ENCODE measurements at places on chromosomes 3 and 15.
A peak's percentile ranks its signal among the peaks of the same experiment; 100 is the strongest.

- H3K27me3 ChIP-seq = no peaks in the 10 kb centered on the region
- H3K4me1 ChIP-seq = peaks cover 44% of the 10 kb centered on the region
- DNase-seq = no peak
- H3K27ac ChIP-seq = peak overlapping the region; percentile 100
Measured at GRCh38 chr3:186782542-186783057, 777 bp upstream of the EIF4A2 start.

DNA sequence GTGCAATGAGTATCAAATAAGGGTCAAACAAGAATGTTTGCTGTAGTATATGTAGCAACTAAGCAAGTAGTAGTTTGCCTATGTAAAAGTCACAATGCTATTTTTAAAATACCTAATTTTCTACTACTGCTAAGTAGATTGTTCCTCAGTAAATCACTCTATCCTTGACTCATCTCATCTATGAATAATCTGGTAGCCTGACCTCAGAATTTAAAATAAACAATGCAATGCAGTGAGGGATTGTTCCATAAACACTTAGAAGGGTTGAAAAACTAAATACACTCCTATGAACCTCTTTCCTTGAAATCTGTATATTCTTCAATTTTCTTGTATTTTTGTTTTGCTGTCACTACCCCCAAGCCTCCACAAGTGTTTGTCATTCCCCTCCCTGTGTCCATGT, 253.3 kb downstream of the TBC1D5 start:
- no peak overlapping the region for H3K27ac ChIP-seq
- H3K36me3 ChIP-seq = peaks cover 4% of the 10 kb centered on the region
- H3K27me3 ChIP-seq = no peaks in the 10 kb centered on the region
- H3K4me3 ChIP-seq = no peak overlapping the region

- DNase-seq = no peak
- H3K36me3 ChIP-seq = peaks cover 6% of the 10 kb centered on the region
- H3K27ac ChIP-seq = no peak overlapping the region
Measured at GRCh38 chr3:119408243-119408950, 55.0 kb downstream of the TMEM39A start.

DNA sequence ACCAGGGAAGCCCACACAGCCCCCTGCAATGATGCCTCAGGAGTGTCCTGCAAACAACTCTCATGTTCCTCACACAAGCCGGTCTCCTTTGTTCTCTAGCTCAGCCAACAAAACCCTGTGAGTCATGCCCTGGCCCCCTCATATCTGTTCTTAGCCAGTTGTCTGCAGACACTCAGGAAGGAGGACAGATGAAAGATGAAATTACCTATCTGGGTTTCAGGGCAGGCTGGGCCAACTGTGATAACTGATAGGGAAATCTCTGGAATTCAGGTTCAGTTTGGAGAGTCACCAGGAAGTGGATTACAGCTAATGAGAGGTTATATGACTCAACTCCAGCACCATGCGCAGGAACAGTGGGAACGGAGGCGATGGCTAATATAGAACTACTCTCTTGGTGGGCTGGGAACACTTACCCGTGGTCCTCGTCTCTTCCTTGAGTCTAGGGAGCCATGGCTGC, 352.0 kb upstream of the ADAMTS9 start:
- H3K27ac ChIP-seq = no peak overlapping the region
- H3K4me3 ChIP-seq = no peak overlapping the region
- H3K27me3 ChIP-seq = no peaks in the 10 kb centered on the region
- no peaks in the 10 kb centered on the region for H3K4me1 ChIP-seq
- DNase-seq = no peak

DNA sequence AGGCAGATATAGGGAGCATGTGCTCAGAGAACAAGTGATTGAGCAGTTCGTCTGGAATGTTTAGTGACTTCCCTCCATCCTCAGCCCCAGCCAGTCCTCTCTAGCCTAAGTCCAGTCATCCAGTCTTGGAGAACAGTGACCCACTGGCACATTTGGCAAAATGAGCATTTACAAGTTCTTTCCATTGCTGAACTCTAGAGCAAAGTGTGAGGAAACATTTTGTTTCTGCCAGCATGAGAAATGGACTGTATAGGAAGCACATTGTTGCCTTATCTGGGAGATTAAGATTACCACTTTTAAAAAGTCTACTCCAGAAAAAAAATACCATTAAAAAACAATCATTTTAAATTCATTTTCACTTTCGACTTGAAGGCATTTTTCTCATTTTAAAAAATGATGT, 353.6 kb downstream of the SHQ1 start:
- no peak overlapping the region for H3K4me3 ChIP-seq
- no peaks in the 10 kb centered on the region for H3K27me3 ChIP-seq
- no peaks in the 10 kb centered on the region for H3K4me1 ChIP-seq
- H3K36me3 ChIP-seq = no peaks in the 10 kb centered on the region

- DNase-seq = no peak
- no peak overlapping the region for H3K4me3 ChIP-seq
- no peaks in the 10 kb centered on the region for H3K27me3 ChIP-seq
- no peak overlapping the region for H3K27ac ChIP-seq
- no peaks in the 10 kb centered on the region for H3K36me3 ChIP-seq
Measured at GRCh38 chr3:117606866-117607265, 897.3 kb downstream of the TUSC7 start.

DNA sequence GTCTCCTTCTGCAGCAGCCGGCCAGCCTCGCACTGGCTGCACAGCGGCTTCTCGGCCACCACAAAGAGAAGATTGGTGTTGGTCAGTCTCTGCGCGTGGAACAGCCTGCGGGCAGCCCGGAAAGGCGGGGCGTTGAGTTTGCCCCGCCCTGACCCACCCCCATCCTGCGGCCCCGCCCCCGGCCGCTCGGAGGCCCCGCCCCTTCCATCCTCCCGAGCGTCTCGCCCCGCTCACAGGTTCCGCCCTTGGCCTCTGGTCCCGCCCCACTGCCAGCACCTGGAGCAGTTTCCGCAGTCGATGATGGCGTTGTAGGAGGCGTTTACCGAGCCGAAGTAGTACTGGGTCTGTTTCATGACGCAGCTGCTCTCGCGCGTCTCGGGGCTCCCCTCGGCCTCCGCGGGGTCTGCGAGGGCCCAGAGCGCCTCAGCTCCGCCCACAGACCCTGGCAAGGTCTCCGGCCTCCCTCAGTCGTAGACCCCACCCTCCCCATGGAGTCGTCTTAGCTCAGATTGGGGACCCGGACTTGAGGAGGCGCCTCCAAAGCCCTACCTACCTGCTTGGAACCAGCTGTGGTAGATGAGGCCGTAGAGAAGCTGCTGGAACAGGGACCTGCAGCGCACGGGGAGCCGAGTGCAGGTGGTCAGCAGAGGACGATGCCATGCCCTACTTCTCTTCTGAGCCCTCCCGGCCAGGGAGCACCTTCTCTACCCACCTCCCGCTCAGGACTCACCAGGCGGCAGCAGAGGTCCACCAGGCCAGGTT, 5.9 kb upstream of the TMEM115 start:
- peaks cover 14% of the 10 kb centered on the region for H3K4me1 ChIP-seq
- H3K36me3 ChIP-seq = no peaks in the 10 kb centered on the region
- H3K27ac ChIP-seq = peak overlapping the region; percentile 95
- H3K27me3 ChIP-seq = no peaks in the 10 kb centered on the region

- H3K27ac ChIP-seq = peak overlapping the region; percentile 49
- no peak for DNase-seq
- peak overlapping the region; percentile 5 for H3K4me3 ChIP-seq
- H3K36me3 ChIP-seq = no peaks in the 10 kb centered on the region
- no peaks in the 10 kb centered on the region for H3K4me1 ChIP-seq
- peaks cover 14% of the 10 kb centered on the region for H3K27me3 ChIP-seq
Measured at GRCh38 chr3:18111796-18112232, 313.3 kb downstream of the SATB1 start.

GRCh38 chr3:48397767-48398681, 26.0 kb downstream of the FBXW12 start:
- H3K4me3 ChIP-seq = no peak overlapping the region
- H3K27ac ChIP-seq = no peak overlapping the region
- H3K27me3 ChIP-seq = peaks cover 49% of the 10 kb centered on the region
- peaks cover 4% of the 10 kb centered on the region for H3K36me3 ChIP-seq

DNA sequence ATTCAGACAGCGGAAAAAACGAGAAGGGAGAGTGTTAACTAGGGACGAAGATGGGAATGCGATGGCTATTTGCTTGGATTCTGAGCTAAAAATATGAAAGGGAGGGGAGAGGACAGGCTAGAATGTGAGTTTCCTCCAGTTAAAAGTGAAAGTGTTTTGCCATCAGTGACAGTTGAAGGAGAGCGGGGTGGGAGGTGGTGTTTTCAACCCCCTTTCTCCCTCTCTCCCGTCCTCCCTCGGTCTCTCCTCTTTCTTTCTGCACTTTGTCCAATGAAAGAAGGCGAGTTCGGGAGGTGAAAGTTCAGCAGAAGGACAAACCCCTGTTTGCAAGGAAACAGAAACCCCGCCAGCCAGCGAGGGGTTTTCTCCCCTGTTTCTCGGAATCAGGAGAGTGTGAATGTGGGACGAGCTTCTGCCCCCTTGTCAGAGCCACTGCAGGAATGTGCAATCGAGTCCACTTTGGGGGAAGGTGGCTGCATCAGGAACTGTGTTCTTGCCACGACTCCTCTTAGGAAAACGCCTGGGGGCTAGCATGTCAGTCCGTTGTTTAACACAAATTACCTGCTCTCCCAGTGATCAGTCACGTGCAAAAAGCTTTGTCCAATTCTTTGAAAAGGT, 975 bp upstream of the FOXP1 start:
- H3K36me3 ChIP-seq = peaks cover 5% of the 10 kb centered on the region
- DNase-seq = peak; percentile 10
- H3K27ac ChIP-seq = peak overlapping the region; percentile 95
- H3K27me3 ChIP-seq = no peaks in the 10 kb centered on the region
- H3K4me1 ChIP-seq = peaks cover 34% of the 10 kb centered on the region
- peak overlapping the region; percentile 98 for H3K4me3 ChIP-seq

DNA sequence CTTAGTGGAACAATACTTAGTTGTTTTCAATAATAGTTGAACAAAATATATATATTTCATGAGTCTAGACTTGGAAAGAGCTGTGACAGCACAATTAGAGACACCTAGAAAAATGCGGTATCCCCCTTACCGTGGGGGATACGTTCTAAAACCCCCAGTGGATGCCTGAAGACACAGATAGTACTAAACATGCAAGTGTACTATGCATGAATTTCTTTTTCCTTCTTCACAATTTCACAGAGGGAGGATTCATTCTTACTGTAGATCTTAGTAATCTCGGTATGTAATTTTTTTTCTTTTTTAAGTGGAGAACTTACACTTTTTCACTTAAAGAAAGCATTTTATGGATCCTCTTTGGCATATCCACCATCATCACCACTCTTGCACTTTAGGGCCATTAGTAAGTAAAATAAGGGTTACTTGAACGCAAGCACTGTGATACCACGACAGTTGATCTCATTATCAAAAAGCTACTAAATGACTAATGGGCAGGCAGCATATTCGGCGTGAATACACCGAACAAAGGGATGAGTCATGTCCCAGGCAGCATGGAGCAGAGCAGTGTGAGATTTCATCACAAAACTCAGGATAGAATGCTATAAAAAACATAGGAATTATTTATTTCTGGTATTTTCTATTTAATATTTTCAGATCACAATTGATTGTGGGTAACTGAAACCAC, 72.3 kb upstream of the ZNF280D start:
- H3K36me3 ChIP-seq = peaks cover 2% of the 10 kb centered on the region
- no peak for DNase-seq
- no peak overlapping the region for H3K4me3 ChIP-seq
- peaks cover 7% of the 10 kb centered on the region for H3K4me1 ChIP-seq
- no peak overlapping the region for H3K27ac ChIP-seq

DNA sequence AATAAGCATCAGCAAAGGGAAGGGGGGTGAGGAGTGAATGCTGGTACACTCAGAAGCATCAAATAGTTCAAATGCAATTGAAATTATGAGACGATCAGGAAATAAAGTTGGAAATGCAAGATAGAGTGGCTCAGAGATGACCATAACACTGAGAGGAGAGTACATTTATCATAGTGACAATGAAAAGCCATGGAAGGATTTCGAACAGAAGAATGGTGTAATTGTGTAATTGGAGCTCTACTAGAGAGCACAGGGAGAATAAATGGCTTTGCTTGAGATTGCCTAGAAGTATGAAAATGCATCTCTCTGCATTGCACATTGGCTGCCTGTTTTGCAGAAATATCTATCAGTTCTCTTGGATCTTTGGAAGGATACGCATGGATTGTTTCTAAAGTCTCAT, 163.3 kb downstream of the TP63 start:
- no peak overlapping the region for H3K27ac ChIP-seq
- peaks cover 6% of the 10 kb centered on the region for H3K4me1 ChIP-seq
- H3K36me3 ChIP-seq = no peaks in the 10 kb centered on the region
- DNase-seq = no peak
- peaks cover 14% of the 10 kb centered on the region for H3K27me3 ChIP-seq

- H3K4me1 ChIP-seq = peaks cover 64% of the 10 kb centered on the region
- no peak for DNase-seq
- no peak overlapping the region for H3K27ac ChIP-seq
- peaks cover 5% of the 10 kb centered on the region for H3K36me3 ChIP-seq
- H3K4me3 ChIP-seq = no peak overlapping the region
- no peaks in the 10 kb centered on the region for H3K27me3 ChIP-seq
Measured at GRCh38 chr15:92018535-92019239, 165.2 kb downstream of the SLCO3A1 start.

GRCh38 chr15:89121414-89121813, 33.2 kb downstream of the ABHD2 start:
- H3K36me3 ChIP-seq = peaks cover 5% of the 10 kb centered on the region
- no peaks in the 10 kb centered on the region for H3K27me3 ChIP-seq
- H3K4me1 ChIP-seq = peaks cover 9% of the 10 kb centered on the region
- DNase-seq = no peak
- peak overlapping the region; percentile 61 for H3K27ac ChIP-seq
- H3K4me3 ChIP-seq = no peak overlapping the region

DNA sequence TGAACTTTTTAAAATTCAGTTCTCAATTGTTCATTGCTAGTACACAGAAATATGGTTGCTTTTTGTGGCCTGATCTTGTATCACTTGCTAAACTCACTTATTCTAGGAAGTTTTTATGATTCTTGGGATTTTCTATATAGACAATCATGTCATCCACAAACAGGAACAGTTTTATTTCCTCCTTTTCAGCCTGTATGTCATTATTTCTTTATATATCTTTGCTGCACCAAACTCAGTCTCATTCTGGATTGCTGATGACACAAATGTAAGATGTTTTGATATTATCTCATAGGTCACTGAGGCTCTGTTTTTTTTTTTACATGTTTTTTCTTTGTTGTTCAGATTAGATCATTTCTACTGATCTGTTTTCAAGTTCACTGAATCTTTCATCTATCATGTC, 71.7 kb downstream of the TTBK2 start:
- H3K27me3 ChIP-seq = no peaks in the 10 kb centered on the region
- no peak for DNase-seq
- no peaks in the 10 kb centered on the region for H3K4me1 ChIP-seq
- H3K36me3 ChIP-seq = peaks cover 2% of the 10 kb centered on the region

GRCh38 chr15:93066834-93067648, 22.0 kb downstream of the RGMA start:
- DNase-seq = no peak
- peaks cover 8% of the 10 kb centered on the region for H3K4me1 ChIP-seq
- H3K27ac ChIP-seq = no peak overlapping the region
- H3K4me3 ChIP-seq = no peak overlapping the region
- peaks cover 46% of the 10 kb centered on the region for H3K27me3 ChIP-seq

GRCh38 chr15:85704066-85704465, 90.7 kb downstream of the KLHL25 start:
- peak overlapping the region; percentile 85 for H3K4me3 ChIP-seq
- DNase-seq = no peak
- H3K36me3 ChIP-seq = peaks cover 1% of the 10 kb centered on the region
- H3K27ac ChIP-seq = peak overlapping the region; percentile 100
- H3K27me3 ChIP-seq = no peaks in the 10 kb centered on the region
